Right atrium auricular region (tissue), 2 donors: ENCODE measurements at places on chromosomes 7 and 10.

DNA sequence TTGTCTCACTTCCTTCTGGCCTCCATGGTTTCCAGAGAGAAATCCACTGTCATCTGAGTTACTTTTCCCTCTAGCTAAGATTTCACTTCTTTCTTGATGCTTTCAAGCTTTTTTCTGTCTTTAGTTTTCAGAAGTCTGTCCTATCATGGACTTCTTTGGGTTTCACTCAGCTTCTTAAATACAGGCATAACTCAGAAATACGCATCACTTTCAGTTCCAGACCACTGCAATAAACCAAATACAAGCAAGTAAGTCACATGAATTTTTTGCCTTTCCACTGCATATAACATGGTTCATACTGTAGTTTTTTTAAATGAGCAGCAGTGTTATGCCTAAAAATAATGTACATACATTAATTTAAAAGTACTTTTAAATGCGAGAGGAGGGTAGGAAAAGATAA, 48.7 kb downstream of the STK17A start:
- DNase-seq = no peak

- DNase-seq = no peak
Measured at GRCh38 chr10:11293332-11293731, 275.7 kb downstream of the CELF2 start.

DNA sequence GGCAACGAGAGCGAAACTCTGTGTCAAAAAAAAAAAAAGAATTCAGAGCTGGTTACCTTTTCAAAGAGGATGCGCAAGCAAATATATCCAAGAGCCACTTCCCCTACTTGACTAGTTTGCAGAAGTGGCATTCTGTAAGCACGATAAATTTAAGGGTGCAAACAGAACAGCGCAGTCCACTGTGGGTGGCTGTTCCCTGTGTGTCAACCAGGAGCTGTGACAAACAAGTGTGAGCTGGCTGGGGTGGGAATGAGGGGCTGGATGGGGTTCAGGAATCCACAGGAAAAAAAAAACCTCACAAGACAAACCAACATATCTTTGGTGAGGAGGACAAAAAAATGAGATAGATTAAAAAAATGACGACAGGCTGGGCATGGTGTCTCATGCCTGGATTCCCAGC, 15.9 kb downstream of the GUSB start:
- no peak for DNase-seq

DNA sequence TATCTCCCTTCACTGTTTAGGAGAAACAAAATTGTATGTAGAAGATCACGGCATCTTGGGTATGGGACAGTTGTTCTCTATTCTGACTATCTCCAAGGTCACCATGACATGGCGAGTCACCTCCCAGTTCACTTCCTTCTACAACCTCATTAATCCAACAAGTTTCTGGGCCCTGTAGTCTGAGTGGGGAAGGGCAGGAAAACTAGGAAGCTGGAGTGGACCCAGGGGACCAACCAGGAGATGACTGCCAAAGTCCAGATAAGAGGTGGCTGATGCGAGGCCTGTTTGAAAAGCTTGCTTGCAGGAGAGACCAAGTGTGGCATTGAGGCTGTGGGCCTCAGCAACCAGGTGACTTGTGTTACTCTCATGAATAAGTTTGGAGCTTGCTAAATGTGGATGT, 584.9 kb downstream of the TNS3 start:
- DNase-seq = no peak

GRCh38 chr7:102431617-102432298, 1.6 kb upstream of the ORAI2 start:
- no peak for DNase-seq

DNA sequence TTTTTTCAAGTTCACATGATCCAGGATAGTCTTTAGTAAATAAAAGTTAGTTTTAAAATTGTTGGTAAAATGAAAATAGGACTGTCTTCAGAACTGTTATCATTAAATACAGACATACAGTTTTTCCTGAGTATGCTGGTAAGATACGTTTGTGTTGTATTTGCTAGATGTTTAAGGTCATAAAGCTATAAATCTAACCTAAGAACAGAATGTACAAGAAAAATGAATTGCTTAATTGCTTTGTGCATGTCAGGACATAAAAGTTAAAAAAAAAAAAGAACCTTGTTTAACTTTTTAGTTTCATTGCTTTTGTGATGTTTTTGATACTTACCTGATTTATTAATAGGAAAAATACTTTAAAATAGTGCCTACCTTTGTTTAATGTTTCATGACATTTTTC, 29.2 kb upstream of the CLDN4 start:
- DNase-seq = no peak

DNA sequence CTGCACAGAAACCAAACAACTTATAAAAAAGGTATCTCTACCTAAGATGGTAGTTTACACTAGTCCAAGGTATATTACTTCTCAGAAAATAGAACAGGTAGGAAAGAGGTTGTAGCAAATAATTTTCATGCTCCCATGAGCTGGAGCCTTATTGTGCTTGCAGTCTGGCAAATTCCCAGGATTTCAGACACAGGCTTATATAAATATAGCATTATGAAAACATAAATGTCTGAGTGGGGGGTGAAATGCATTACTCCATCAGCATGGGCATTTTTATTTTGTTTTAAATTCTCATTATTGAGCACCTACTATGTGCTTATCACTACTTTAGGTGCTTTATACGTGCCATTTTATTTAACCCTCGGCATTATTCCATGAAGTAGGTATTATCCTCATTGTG, 83.0 kb upstream of the PHYHIPL start:
- DNase-seq = no peak

DNA sequence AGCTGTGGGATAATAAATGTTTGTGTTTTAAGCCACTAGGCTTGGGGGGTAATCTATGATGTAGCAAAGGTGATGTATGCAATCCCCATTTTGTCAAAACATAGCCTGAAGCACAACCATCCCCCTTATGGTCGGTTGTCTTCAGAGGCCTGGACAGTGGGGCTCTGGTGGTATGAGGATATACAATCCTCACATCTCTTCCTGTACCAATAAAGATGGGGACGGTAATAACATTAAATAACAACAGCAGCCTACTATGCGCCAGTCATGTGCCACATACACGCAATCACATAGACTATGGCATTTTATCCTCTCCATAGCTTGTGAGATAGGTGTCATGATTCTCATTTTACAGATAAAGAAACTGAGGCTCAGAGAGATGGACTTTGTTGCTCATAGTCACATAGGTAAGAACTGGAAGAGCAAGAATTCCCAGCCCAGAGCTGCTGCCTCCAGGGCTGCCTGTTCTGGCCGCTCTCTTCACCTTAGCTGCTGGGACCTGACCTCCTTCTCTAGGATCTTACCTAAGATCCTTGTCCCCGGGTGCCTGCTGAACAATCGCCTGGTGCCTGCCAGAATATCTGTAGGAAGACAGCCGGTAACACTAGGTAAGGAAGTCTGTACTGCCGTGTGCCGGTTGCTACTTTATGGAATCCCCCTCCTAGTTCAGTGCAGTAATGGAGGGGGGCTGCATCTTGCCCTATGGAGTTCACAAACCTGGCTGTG, 108.6 kb downstream of the ARHGAP22 start:
- DNase-seq = peak; percentile 40

GRCh38 chr7:46524350-46524749, 603.3 kb upstream of the IGFBP3 start:
- no peak for DNase-seq

DNA sequence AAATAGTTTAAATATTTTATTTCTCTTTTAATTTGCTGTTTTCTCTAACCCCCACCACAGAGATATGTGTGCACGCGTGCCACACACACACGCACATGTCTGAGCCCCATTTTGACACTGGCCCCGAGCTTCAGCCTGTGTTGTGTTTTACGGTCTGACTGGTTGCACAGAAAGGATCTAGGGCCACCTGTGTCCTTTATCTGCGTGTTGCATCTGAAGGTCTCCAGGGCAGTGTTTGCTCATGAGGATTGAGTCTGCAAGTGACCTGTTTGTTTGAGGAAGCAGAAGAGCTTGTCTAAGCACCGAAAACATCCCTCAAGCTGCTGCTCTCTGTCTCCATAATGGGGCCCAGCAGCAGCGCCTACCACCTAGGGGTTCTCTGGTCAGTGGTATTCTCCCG, 266.4 kb upstream of the LYZL1 start:
- no peak for DNase-seq

- no peak for DNase-seq
Measured at GRCh38 chr7:67432536-67433234, 436.1 kb downstream of the TYW1 start.

- DNase-seq = no peak
Measured at GRCh38 chr7:17530244-17530643, 231.8 kb downstream of the AHR start.

DNA sequence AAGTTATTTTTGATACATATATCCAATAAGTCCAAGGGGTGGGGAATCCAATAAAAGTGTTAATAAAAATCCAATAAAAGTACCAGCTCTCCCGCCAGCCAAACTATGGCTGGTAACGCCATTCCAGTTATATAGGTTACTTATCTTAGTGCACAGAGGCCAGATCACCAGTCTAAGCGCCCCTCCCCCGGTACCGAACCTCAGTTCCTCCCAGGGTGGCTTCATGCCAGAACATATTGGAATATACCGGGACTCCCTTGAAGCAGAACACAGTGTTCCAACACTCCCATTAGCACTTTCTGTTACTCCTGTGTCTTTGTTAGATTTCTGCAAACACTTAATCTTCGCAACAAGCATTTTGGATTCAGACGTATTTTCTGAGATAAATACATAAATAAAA, 7.5 kb downstream of the FBH1 start:
- DNase-seq = no peak

DNA sequence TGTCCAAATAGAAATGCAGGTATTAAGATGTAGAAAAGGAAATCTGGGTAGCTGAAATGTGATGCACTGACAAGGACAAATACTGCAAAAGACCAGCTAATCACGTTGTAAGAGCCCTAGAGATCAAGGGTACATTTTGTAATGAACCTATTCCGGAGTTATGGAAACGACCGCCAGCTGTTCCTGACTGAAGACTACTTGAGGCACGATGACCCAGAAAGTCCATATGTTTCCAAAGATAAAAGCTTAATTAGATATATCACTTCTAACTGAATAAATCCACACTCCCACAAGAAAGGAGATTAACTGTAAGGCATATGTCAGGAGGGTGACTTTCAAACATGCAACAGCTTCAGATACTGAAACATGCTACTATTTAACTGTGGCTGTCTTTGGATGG, 253.5 kb downstream of the NSUN6 start:
- DNase-seq = no peak

GRCh38 chr7:54260941-54261371, 281.2 kb upstream of the VSTM2A start:
- no peak for DNase-seq

- DNase-seq = no peak
Measured at GRCh38 chr7:4823441-4824119, 38.2 kb downstream of the PAPOLB start.

GRCh38 chr7:128885370-128886187, 22.9 kb downstream of the ATP6V1F start:
- no peak for DNase-seq

DNA sequence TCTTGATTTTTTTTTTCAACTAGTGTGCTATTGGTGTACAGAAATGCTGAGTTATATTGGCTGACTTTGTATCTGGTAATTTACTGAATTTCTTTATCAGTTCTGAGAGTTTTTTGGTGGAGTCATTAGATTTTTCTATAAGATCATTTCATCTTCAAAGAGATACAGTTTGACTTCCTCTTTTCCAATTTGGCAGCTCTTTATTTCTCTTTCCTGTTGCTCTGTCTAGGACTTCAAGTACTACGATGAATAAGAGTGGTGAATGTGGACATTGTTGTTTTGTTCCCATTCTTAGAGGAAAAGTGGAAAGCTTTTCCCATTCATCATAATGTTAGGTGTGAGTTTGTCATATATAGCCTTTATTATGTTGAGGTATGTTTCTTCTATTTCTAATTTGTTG, 50.2 kb downstream of the LOXL4 start:
- no peak for DNase-seq

DNA sequence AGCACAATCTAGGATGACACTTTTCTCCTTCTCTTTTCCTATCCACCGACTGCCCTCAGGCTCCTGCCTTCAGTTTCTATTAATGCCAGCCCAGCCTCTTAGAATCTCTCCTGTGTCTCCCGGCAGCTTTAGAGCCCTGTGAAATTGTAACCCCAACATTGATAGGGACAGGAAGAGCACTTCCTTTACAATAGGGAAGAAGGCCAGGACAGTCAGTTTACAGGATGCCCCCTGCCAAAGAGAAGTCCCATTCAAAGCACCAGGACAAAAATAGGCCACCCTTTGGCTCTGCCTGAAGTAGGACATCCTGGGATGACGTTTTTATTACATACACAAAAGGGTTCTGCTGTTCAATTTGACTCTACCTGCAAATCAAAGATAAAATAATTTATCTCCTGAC, 64.7 kb upstream of the ANK3 start:
- no peak for DNase-seq

GRCh38 chr7:44448922-44449583, 41.4 kb downstream of the NUDCD3 start:
- DNase-seq = no peak

GRCh38 chr7:143514995-143515735, 37.5 kb downstream of the TAS2R41 start:
- DNase-seq = no peak

- no peak for DNase-seq
Measured at GRCh38 chr10:128540781-128541761, 414.8 kb upstream of the MKI67 start.

DNA sequence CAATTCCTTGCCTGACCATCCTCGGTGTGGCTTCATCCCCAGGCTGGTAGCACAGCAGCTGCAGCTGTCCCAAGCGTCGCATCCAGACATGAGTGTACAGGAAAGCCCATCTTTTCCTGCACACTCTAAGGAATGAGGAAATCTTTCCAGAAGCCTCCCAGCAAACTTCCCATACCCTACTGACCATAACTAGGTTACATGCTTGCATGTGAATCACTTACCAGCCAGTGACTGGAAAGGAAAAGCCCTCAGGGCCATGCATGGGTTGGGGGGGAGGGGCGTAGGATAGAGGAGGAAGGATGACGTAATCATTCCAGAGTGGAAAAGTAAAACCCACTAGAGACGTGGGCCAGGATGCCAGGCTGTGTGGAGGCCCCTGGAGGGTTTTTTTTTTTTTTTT, 18.9 kb upstream of the ZNF212 start:
- no peak for DNase-seq

DNA sequence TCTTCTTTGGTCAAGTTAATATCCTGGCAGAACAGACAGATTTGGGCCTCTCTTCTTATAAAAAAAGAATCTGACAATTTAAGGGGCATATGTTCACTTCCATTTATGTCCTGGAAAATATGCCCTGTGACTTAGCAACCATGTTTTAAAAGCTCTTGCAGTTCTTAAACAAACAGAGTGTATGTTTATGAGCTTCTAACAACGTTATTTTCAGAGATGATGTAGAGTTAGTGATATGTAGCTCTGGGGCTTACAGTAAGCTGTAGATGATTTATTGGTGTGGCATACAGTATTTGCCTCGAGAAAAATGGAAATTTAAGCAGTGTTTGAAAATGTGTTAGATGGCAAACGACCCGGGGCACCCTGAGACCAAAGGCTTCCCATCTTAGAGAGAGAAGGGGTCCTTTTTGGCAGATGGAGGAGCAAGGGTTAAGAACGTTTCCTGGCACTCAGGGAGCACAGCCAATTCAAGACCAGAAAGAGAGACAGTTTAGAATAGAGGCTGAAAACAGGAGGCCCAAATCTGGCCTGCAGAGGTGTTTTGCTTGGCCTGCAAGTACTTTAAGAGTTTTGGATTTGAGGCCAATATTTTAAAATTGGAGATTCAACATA, 397.5 kb downstream of the KCNMA1 start:
- DNase-seq = no peak
